Epithelial cell of esophagus (primary cell): ENCODE measurements at places on chromosomes 3 and 15.

DNA sequence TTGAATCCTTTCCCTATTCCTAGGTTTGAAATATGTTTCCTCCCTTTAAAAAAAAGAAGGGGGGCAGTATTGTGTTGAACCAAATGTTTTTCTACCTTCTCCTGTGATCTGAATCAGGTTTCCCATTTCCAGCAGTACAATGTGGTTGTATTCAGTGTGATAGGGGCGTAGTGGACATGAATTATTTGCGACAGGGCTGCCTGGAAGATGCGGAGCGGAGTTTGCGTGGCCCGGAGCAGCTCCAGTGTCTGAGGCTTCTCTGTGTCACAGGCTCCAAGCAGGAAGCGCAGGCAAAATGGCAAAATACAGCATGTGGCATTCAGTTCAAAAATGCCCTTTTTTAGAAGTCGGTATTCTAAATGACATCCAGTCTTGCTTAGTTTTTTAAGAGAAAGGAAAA, 154.4 kb downstream of the PGPEP1L start:
- peak; percentile 91 for DNase-seq

DNA sequence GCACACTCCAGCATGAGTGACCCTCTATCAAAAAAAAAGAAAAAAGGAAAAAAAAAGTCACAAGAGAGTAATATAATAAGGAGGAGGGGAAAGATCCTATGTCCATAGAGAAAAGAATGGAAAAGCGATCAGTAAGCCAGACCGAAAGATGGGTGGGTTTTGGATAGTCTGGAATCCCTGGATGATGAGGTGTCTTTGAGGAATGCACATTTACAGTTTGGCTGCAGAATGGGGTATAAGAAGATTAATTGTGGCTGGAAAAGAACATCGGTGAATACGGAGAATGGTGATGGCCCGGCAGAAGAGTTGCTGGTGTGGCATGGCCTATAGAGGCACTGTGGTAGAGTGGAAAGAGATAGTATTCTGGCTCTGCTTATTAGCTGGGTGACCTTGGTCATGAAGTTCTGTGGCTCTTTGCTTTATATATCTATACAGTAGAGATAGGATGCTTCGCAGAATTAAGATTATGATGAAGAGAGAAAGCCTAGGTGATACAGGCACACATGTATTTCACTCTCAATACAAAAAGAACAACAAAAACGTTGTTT, 187.9 kb downstream of the AKAP13 start:
- no peak for DNase-seq

- DNase-seq, result no peak
Measured at GRCh38 chr3:21515417-21515816, 235.6 kb downstream of the ZNF385D start.

DNA sequence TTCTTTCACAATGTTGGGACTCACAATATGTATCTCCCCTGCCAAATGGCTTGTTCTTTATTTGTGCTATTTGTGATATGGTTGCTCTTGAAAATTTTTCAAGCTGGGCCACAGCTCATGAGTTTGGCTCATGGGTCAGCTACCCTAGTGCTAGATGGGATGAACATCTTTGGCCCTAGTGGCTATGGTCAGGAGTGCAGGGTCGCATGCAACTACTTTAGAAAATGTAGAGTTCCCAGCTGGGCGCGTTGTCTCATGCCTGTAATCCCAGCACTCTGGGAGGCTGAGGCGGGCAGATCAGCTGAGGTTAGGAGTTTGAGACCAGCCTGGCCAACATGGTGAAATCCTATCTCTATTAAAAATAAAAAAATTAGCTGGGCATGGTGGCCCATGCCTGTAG, 55.8 kb downstream of the POLR2M start:
- DNase-seq, result no peak

DNA sequence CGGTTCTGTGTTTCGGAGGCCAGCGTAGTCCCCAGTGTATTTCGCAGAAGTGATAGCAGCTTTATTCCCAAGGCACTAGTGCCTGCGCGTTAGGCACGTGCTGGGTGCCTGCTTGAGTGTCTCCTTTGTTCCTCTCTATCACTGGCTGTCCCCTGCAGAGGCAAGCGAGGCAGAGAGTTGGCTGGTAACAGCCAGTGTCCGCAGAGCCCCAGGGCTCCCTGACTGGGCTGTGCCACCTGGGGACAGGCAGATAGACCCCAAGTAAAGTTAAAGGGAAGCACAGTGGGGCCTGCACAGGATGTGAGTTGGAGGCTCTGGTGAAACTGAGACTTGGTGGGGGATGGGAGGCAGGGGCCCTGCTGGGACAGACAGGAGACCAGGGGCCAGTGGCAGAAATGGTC, 50.7 kb downstream of the APBA2 start:
- DNase-seq, result no peak

DNA sequence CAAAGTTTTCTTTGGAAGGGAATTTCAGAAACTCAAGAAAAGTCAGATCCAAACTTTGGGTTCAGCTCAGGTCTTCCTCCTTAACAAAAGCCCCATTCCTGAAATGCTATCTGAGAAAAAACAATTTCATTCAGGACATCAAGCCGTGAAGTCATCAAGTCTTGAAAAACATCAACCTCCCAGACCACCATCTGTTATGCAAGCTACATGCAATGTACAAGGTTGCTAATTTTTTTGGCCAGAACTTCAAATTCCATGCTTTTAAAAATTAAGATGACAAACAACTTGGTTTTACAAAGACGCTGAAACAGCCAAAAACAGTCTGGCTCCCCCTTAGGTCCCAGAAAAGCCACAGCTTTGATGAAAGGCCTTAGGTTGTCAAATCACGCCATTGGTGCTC, 53.9 kb upstream of the WNT5A start:
- DNase-seq, result no peak

DNA sequence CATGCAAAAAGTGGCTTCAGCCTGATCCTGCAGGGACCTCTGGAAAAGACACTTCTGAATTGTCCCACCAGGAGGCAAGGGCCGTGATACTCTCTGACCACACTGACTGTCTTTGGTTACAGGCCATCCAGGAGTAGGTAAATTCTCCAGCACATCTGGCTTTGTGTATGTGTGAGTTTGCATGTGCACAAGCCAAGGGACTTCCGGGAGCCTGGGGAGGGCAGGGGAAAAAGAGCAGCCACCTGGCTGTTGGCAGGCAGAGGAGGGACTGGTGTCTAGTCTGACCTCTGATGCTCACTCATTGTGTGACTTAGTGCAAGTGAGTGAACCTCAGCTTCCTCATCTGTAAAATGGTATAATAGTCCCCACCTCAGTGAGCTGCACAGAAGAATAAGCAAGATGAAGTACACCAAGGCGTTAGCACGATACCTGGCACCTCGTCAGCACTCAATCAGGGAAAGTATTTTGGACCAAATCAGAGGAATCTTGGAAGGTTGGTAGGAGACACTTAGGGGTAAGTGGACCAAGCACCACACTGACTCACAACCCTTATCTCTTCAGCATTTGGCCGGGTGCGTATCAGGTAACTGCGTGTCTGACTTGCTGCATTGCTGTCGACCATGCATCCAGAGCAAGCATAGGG, 19.1 kb downstream of the KLHL6 start:
- DNase-seq, result no peak

GRCh38 chr3:67831262-67831661, 176.8 kb upstream of the SUCLG2 start:
- no peak for DNase-seq

DNA sequence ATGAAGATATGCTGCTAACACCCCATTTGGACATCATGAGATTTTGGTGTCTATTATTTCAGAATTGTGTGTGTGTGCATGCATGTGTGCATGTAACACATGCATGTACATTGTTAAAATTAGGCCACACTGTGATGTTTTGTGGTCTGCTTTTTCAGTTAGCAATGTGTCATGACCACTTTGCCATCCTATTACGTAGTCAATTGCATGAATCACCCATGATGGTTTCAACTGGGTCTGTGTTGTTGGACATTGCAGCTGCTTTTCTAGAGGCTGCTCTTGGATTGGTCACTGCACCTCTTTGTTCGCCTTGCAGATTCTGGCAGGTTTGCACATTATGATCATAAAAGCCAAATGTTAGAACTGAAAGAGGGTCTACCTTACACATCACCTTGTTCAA, 101.0 kb upstream of the THBS1 start:
- peak; percentile 34 for DNase-seq

DNA sequence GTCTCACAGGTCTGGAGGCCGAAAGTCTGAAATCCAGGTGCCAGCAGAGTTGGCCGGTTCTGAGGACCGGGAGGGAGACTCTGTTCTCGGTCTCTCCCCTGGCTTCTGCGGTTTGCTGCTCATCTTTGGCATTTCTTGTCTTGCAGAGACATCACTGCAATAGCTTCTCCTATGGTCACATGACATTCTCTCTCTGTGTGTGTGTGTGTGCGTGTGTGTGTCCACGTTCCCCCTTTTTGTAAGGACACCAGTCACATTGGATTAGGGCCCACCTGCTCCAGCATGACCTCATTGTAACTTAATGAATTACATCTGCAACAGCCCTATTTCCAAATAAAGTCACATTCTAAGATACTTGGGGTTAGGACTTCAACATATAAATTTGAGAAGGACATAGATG, 12.4 kb upstream of the ATP10A start:
- DNase-seq, result no peak

- no peak for DNase-seq
Measured at GRCh38 chr3:139236336-139236735, 107.5 kb upstream of the MRPS22 start.

DNA sequence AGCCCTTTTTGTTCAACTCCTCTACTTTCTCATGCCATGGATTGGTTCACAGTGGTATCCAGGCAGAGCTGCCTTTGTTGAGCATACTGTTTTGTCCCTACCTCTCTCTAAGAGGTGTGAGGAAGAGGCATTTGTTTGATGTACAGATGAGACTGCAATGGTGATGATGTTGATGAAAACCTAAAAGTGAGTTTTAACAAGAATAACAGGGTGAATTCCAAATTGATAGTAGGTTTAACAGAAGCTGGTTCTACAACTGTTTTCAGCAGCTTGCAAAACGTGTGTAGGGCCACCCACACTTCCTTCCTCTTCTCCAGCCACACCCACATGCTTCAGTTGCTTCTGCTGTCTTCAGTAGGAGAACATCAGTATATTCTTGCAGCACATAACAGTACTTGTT, 10.2 kb downstream of the SNRK start:
- peak; percentile 72 for DNase-seq

DNA sequence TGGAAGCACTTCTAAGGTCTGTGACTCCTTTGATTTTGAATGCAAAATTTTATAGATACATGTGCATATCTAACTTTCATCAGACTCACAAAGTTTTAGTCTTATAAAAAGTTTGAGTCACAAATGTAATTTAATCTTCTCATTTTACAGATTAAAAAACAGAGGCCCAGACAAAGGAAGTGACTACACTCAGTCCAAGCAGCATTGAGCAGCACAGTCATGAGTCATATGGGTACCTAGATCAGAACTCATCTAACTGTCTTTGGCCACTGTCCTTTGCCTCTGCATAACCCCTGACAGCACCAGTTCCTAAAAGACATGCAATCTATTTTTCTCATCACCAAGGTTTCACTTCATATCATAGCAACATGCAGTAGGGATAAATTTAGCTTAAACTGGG, 210.7 kb upstream of the KCNH8 start:
- DNase-seq, result no peak

DNA sequence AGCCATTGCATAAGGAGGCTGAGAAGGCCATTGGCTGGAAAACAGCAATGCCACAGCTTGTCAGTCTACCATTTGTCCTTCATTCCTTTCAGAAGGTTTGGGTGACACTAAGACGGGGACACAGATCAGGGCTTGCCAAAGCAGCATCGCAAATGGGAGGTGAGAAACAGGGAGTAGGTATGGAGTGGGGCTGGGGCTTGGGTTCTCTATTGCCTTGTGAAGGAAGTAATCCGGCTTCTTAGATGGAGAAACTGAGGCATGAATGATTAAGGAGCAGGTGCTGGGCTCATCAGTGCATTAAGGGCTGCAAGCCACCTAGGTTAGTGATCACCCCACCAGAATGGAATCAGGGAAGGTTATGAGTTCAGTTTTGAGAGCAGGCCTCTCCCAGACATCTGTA, 115.6 kb upstream of the NMNAT3 start:
- DNase-seq, result no peak

- no peak for DNase-seq
Measured at GRCh38 chr15:58010983-58011382, 54.5 kb downstream of the ALDH1A2 start.

DNA sequence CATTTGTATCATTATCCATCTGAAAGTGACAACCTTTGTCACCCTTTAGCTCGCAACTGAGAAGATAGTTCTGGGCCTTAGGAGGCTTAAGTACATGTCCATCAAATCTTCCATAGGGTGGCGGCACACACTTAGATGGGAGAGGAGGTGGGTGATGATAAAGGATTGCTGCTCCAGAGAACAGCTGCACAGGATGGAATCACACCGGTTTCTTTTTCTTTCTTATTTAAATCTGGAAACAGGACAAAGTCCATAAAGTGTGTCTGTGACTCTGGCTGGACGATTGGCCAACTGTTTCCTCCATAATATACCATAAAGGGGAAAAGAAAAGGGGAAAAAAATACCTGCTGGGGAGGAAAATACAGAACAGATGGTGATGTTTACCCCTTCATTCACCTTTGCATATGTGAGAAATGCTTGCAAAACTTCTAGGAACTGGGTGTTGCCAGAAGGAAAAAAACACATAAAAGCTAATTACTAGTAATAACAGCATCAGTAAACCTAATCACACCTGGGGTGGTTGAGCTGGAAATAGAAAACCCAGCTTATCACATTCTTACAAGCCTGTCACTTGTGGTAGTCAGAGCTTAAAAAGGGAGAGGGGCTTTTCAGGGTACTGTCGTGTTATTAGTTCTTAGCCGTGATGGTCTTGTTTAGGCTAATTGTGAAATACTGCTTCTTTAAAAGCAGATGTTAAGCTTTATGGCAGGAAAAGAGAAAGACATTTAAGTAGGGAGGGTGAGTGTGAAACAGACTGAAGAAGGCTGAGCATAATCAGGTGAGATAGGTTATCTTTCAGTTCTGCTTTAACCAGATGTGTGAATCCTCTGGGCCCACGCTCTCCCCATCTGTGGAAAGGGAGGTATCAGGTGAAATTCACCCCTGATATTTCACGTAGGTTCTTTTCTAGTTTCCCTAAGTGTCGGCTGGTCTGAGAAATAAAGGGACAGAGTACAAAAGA, 16.7 kb downstream of the C2CD4A start:
- DNase-seq, result no peak

DNA sequence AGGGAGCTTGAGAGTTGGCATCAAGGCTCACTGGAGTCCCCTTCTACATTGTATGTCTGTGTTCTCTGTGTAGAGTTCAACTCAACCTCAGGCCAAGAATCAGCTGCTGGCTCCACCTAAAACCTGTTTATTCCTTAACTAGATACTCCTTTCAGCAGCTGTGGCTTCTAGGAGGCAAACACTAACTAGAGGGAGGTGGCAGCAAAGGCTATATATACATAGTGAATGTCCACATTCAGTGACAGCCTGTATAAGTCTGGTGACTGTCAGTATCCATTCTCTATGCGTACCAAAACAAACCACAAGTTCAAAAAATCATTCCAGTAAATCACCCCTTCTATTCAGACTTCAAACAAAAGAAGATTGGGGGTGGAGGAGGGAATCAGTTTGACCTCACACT, 184.3 kb downstream of the CDIN1 start:
- DNase-seq, result no peak

DNA sequence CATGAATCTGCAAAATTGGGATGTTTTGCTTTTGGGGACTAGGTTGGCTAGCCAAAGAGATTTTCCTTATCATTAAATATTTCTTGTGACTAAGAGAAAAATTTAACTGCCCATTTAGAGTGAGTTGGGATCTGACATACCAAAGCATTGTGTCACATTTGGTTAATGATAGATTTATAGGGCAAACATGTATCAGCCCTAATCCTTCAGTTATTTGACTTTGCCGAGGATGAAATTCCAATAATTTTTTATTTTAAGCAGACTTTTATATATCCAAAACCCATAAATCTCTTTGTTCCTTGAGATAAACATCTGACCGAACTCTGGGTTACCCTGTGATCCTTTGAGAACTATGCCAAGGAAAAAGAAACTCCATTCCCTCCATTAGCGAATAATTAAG, 218.9 kb downstream of the CDIN1 start:
- no peak for DNase-seq
